ENCODE measurements at places on chromosomes 2 and 18.

DNA sequence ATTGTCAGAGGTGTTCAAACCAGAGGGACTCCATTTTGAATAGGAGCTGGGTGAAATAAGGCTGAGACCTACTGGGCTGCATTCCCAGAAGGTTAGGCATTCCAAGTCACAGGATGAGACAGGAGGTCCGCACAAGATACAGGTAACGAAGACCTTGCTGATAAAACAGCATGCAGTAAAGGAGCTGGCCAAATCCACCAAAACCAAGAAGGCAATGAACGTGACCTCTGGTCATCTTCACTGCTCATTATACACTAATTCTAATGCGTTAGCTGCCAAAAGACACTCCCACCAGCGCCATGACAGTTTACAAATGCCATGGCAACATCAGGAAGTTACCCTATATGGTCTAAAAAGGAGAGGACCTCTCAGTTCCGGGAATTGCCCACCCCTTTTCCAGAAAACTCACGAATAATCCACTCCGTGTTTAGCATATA is 10.6 kb downstream of the SH3YL1 start:
- DNase-seq: no peak

DNA sequence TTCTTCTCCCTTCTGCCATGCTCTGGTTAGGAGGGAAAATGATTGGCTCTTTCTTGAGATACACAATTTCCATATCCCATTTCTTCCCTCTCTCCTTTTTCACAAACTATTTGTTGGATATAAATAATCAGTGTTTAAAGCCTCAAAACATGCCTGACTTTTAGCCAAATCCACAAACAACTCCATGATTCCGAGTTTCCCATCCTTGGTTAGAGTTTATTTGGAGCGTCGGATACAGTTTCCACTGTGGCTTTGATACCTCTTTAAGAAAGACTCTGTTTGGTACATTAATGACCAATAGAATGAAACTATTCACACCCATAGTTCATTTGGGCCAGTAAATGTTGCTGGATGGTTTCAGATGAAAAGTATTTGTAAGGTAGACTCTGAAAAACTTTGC is 5.9 kb upstream of the FHL2 start:
- DNase-seq: no peak

- DNase-seq: no peak
Observed at GRCh38 chr2:102765061-102765460, 3.2 kb downstream of the TMEM182 start.

GRCh38 chr18:6561862-6562291 is 147.2 kb upstream of the L3MBTL4 start:
- DNase-seq: peak; percentile 64

DNA sequence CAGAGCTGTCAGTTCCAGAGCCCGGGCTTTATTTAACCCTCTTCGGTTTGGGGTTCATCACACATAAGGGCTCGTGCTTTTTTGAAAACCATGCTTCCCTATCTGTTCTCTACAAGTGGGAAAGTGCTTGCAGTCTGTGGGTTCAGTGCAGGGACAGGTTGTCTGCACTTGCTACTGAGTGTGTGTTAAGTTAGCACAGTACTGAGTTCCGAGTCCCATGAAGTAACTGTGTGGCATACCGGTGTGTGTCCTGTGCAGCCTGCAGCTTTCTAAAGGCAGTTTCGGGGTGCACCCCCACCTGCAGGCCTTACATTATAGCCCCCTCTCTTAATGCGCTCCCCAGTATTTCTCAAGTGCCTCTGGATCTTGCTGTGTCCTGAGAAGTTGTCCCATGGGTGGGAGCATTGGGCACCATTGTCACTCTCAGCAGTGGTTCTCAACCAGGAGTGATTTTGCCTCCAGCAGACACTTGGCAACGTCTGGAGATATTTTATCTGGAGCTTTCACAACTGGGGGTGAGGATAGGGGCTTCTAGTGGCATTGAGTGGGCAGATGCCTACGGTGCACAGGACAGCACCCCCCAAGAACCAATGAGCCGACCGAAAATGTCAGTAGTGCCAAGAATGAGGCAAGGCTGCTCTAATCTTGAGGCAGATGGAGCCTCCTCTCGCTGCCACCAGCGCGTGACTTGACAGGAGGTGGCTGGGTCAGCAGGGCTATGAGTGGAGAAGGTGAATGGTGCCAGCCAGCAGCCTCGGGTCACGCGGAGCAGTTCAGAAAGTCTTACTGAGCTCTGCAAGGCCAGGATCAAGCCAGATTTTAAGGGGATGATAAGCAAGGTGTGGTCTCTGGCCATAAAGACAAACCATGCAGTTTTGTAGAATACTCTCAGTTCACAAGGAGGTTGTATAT is 152.2 kb downstream of the SMAD7 start:
- no peak for DNase-seq

DNA sequence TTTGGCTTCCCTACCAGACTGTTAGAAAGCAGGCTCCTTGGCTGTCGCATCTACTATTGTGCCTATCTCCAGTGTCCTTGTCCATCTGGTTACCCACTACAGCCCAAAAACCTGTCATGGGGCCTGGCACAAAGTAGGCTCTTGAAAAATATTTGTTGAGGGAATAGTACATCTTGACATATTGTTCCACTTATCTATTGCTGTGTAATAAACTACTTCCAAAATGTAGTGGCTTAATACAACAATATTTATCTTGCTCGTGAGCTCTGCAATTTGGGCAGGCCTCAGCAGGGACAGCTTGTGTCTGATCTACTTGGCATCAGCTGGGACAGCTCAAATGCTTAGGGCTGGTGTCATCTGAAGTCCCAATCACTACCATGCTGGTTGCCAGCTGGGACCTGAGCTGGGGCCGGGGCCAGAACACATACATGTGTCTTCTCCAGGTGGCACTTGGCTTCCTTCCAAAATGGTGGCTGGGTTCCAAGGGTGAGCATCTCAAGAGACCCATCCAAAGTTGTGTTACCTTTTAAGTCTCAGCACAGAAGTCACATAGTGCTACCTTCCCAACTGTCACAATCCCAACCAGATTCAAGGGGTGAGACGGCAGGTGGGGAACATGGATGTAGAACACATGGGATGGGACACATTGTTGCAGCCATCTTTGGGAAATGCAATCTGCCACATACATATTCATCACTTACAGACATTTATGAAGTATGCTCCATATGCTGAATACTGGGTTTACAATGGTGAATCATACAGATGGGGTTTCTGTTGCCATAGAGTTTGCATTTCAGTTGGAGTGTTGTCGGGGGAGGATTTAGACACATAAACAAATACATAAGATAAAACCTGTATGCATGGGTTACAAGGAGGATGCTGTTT is 134.2 kb downstream of the FOXI3 start:
- DNase-seq: no peak

- no peak for DNase-seq
Observed at GRCh38 chr2:11582612-11582861, 48.7 kb downstream of the GREB1 start.

DNA sequence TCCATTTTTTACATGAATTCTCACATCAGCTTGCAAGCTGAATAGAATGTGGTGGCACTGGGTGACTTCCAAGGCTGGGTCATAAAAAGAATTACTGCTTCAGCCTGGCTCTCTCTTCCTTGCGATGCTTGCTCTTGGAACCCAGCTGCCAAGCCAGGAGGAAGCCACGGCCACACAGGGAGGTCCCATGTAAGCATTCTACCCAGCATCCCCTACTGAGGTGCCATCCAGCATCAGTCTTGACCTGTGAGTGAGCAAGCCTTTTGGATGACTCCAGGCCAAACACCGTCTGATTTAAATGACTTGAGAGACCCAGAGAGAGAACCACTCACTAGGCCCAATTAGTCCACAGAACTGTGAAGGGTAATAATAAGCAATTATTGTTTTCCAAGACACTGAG is 750.3 kb upstream of the RAB6C start:
- DNase-seq: no peak

DNA sequence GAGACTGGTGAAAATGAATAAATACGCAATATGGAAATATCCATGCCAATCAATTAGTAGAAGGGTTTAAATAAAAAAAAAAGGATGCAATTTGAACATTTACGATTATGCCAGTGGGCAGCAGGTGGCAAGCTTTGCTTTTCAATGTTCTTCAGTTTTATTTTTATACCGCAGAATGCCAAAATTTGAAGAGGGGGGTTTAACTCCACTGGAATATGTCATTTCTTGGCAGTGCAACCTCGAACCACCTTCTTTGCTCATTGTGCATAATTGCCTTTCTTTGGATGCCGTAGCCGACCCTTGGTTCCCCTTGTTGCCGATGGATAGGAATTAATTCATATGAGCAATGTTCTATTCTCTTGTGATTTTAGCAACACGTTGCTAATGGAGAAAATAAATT is 88.0 kb downstream of the LTBP1 start:
- DNase-seq: no peak

GRCh38 chr2:161045726-161046125 is 114.5 kb upstream of the TANK start:
- no peak for DNase-seq

DNA sequence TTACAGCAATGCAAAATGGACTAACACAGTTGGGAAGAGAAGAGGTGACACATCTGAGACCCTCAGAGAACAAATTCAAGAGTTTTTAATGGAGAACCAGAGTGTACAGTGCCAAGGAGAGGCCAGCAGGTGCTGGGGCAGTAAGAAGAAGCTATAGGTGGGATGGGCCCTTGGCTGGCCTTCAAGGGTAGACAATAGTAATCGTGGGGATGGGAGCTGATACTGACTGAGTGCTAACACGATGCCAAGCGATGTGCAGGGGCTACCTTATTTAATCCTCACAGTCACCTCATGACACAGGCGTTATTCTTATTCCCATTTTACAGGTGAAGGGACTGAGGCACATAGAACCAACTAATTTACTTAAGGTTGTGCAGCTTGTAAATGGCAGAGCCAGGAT is 131.9 kb upstream of the ID2 start:
- no peak for DNase-seq

- no peak for DNase-seq
Observed at GRCh38 chr18:73950116-73950700, 197.4 kb downstream of the FBXO15 start.

DNA sequence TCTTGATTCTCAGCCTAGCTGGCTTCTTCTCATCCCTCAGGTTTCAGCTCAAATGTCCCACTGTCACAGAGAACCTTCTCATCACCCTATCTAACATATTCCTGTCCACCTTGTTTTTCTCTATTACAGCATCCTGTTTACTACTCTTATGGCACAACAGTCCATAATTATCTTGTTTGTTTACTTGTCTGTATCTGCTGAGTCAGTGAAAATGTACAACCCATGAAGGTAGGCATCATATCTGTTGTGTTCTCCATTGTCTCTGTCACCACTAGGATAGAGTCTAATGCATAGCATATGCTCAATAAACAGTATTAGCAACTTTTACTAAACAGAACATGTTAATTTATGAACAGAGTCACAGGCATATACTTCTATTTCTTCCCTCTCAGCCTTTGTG is 261.7 kb downstream of the ETAA1 start:
- no peak for DNase-seq

DNA sequence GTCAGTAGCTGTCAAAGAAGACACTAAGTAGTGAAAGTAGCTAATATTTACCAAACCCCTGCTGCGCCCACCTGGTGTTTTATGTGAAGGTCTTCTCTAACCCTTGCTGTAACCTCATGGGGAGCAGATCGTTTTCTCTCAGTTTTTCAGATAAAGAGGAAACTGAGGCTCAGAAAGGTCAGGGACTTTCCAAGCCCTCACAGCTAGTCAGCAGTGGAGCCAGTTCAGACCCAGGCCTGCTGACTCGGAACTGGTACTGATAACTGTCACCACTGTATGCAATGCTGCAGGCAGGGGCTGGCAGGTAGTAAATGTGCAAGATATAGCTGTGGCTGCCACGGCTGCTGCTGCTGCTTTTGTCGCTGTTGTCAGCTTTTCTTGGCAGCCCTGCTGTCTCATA is 69.1 kb downstream of the LRRFIP1 start:
- DNase-seq: no peak

DNA sequence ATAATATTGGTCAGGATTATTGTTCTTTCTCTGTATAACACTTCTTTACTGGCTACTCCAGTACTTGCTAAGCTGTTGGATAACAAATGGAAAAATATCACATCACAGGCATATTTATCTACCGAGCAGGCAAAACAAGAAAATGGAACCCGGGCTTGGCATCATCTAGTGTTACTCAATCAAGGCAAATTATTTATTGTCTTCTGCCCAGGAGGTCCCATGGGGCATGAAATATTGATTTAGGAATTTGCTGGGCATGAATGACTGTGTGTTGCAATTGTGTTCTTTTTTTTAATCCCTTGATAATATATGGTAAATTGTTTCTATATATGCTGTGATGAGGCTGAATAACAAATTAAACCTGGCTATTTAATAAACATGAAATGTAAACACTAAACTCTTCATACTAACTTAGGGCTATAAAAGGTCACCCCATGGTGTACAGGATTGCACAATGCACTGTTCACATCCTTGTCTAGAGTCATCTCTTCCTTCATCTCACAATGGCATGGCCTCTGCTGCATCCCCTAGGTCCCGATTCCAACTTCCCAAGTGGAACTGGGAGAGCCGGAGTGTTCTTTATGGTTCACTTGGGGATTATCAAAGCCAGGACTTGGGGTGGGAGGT is 2.2 kb upstream of the PARD3B start:
- no peak for DNase-seq

DNA sequence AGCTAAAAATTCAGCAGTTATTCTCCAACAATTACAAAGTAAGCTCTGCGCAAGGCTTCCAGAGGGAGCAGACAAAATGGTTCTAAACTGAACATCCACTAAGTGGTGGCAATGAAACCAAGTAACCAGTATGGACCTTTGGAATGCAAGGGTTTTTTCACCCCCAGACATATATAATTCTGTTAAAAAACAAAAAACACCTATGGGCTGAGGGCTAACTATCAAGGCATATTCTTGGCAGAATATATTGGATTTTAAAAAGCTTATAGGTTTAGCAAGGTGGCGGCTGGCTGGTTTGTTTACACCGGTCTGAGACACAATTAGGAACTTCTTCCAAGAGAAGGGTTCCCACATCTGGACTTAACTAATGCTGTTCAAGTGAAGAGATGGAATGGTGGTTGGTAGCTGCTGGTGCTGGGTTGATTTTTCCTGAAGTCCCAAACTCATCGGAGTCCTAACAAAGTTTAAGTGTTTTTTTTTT is 2.8 kb downstream of the ZFP36L2 start:
- no peak for DNase-seq

DNA sequence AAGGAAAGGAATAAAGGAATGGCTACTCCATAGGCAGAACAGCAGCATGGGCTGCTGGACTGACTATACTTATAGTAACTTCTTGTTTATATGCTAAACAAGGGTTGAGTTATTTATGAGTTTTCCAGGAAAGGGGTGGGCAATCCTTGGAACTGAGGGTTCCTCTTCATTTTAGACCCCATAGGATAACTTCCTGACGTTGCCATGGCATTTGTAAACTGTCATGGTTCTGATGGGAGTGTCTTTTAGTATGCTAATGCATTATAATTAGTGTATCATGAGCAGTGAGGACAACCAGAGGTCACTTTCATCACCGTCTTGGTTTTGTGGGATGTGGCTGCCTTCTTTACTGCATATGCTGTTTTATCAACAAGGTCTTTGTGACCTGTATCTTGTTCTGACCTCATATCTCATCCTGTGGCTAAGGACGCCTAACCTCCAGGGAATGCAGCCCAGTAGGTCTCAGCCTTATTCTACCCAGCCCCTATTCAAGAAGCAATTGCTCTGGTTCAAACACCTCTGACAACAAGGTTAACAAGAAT is 98.6 kb upstream of the CABLES1 start:
- DNase-seq: no peak

- no peak for DNase-seq
Observed at GRCh38 chr2:54975598-54976492, 74.4 kb downstream of the RTN4 start.

GRCh38 chr18:9707381-9708056 is 582 bp upstream of the RAB31 start:
- no peak for DNase-seq

- DNase-seq: no peak
Observed at GRCh38 chr18:12403601-12404506, 3.9 kb upstream of the PRELID3A start.
